ENCODE measurements at places on chromosomes 5 and 9. TPM values are rescaled to one million over a fixed set of nuclear protein-coding genes. Genes with fewer than 3 reads are reported as not detected.

C9orf50 gene
- not detected for total RNA-seq

RNF180 gene
- 4.6 TPM for total RNA-seq

C7 gene
- 48.0 TPM for total RNA-seq

SH3TC2 gene
- 4.4 TPM for total RNA-seq

TMEM161B gene
- 24.9 TPM for total RNA-seq
